ENCODE measurements at places on chromosomes 13 and 19. TPM values are rescaled to one million over a fixed set of nuclear protein-coding genes. Genes with fewer than 3 reads are reported as not detected.

Gene ANKLE1
- total RNA-seq: 3.4 TPM

Gene DNAAF3
- not detected for total RNA-seq

Gene WTIP
- 0.88 TPM for total RNA-seq

DNA sequence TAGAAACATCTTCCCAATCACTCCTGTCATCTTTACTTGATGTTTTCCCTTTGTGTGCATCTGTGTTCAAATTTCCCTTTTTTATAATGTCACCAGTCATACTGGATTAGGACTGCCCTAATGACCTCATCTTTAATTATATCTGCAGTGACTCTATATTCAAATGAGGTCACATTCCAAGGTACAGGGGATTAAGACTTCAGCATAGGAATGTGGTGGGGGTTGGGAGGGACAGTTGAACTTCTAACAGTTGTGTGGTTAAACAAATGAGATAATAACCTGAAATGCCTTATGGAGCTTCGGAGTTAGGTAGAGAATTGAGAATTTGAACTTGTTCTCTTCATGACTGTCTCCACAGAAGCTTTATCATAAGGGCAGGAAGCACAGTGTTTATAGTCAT is 23.0 kb downstream of the PAN3 start:
- DNase-seq: no peak

DNA sequence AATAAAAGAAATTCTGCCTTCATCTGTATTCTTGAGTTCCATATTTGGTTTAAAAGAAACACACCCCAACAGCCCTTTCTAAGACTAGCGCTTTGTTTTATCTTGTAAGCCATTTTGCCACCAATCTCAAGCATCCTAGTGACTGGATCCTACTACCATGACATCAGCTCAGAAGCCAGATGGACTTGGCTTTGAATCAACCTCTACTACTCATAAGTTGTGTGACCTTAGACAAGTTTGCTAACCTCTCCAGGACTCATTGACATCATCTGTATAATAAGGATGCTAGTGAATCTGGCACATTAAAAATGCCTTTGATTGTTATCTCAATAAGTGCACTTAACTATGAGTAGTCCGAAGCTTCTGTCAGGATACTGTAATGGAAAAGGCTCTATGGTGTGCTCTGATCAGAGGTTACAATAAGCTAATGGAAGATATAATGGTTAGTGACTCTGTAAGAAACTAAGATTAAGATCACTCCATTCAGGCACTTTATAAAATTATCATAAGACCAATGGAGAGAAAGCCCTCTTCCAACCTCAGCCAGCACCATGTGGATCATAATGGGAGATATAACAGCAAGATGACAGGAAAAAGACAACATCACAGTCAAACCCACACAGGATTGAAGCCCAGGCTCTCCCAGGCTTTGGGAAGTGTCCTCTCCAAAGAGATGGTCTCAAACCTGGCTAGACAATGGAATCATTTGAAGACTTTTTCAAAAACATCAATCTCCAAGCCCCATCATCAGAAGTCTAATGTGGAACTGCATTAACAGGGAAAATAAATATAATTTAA is 180.6 kb upstream of the MIR17HG start:
- DNase-seq: no peak

GRCh38 chr19:50002386-50002960 is 22.7 kb downstream of the VRK3 start:
- DNase-seq: no peak

DNA sequence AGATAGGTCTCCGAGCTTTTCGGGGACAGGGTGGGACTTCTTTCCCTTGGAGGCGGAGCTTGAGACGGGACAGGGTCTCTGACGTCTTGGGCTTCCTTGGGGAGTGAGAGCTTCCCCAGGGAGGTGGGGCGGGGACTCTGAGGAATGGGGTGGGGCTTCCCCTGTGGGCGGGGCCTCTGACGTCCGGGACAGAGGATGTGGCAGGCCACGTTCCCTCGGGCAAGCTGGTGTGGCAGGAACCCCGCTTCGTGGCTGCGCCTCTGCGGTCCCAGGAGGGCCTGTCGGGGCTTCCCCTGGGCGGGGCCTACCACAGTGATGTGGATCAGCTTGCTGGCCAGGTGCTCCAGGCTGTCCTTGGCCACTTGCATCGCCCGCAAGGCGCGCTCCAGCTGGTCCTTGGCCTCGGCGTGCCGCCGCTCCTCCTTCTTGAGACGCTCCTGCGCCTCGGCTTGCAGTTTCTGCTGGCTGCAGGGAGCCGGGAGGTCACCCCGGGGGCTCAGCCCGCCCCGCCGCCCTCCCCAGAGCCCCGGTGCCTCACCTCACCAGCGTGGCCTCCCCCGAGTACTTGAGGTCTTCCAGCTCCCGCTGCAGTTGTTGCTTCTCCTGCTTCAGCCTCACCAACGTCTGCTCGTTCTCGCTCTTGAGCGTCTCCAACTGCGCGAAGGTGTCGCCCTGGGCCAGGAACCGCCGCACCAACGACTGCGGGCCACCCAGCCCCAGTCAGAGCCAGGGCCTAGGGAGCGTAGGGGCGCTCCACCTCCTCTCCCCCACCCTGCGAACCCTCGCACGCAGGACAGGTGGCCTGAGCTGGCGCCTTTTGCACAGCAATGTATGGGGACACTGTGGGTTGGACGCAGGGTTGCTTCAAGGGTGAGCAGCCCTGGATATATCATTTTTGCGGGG is 3.3 kb upstream of the RGL3 start:
- peak; percentile 50 for DNase-seq
